ENCODE measurements at places on chromosomes 2 and 18. TPM values are rescaled to one million over a fixed set of nuclear protein-coding genes. Genes with fewer than 3 reads are reported as not detected.

The CYB5A gene
- 24.2 TPM for total RNA-seq

The MAP2 gene
- 2.9 TPM for total RNA-seq

The UGT1A9 gene
- total RNA-seq = not detected

The SLC16A14 gene
- not detected for total RNA-seq

The APCDD1 gene
- total RNA-seq = not detected

The CDH2 gene
- total RNA-seq = 37.7 TPM

The OBSL1 gene
- total RNA-seq = 98.6 TPM

The RDH14 gene
- total RNA-seq = 25.9 TPM

The KLHL41 gene
- total RNA-seq = 0.45 TPM

The MARCO gene
- total RNA-seq = not detected

The COL5A2 gene
- 101 TPM for total RNA-seq

The DNAJC5G gene
- total RNA-seq = not detected

The AP1S3 gene
- total RNA-seq = 1.9 TPM

The SIGLEC15 gene
- 0.29 TPM for total RNA-seq

The PROKR1 gene
- total RNA-seq = not detected

The ATOH8 gene
- 10.0 TPM for total RNA-seq

The MYOM1 gene
- 0.08 TPM for total RNA-seq

The KLHL29 gene
- 3.7 TPM for total RNA-seq

The LOXL3 gene
- total RNA-seq = 158 TPM

The ITPRIPL1 gene
- total RNA-seq = 11.2 TPM

The HOXD13 gene
- total RNA-seq = 5.3 TPM

The MARCHF4 gene
- total RNA-seq = 1.4 TPM

Data from A375 (cell line).